ENCODE measurements at places on chromosomes 5 and 9.

GRCh38 chr9:111836311-111836710 lies 41.6 kb upstream of the SHOC1 start:
- DNase-seq, result no peak

DNA sequence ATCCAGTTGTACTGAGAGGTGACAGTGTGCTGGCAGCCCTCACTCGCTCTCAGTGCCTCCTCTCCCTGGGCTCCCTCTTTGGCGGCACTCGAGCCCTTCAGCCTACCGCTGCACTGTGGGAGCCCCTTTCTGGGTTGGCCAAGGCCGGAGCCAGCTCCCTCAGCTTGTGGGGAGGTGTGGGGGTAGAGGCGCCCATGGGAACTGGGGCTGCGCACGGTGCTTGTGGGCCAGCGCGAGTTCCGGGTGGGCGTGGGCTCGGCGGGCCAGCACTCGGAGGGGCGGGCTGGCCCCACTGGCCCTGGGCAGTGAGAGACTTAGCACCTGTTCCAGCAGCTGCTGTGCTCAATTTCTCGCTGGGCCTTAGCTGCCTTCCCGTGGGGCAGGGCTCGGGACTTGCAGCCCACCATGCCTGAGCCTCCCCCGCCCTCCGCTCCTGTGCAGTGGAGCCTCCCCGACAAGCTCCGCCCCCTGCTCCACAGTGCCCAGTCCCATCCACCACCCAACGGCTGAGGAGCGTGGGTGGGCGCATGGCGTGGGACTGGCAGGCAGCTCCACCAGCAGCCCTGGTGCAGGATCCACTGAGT lies 342.2 kb upstream of the ZNF608 start:
- DNase-seq, result no peak

DNA sequence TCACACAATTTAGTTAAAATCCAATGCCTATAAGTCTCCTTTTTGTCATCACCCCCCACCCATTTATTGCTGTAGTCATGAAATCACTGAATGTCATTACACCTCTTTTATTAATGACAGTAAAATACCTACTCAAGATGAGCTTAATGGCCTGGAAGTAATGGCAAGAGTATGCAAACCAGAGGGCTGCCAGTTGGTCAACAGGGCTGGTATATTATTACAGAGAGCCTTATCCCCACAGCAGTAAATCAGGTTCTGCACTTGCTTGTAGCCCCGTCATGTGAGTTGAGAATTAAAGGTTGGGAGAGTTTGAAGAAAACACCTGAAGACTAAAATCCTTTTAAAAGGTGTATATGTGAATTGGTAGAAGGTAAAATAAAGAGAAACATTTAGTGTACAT lies 372.4 kb downstream of the MAT2B start:
- DNase-seq, result no peak

- DNase-seq, result no peak
These were observed 73.8 kb upstream of the IL12B start for GRCh38 chr5:159403906-159404681.

DNA sequence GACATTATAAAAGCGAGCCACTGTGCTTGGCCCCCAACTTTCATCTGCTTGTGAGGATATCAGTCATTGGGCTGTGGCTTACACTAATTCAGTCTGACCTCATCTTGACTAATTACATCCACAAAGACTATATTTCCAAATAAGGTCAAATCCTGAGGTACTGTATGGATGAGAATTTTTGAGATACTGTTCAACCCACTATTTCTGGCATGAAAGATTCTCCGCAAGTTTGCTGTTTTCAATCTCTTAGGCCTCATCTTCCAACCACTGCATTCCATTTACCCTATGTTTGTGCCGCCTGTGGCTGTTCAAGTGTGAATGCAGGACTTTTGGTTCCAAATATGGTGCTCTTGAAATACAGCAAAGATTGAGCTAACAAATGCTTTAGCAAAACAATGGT lies 400.9 kb upstream of the SGCD start:
- no peak for DNase-seq

DNA sequence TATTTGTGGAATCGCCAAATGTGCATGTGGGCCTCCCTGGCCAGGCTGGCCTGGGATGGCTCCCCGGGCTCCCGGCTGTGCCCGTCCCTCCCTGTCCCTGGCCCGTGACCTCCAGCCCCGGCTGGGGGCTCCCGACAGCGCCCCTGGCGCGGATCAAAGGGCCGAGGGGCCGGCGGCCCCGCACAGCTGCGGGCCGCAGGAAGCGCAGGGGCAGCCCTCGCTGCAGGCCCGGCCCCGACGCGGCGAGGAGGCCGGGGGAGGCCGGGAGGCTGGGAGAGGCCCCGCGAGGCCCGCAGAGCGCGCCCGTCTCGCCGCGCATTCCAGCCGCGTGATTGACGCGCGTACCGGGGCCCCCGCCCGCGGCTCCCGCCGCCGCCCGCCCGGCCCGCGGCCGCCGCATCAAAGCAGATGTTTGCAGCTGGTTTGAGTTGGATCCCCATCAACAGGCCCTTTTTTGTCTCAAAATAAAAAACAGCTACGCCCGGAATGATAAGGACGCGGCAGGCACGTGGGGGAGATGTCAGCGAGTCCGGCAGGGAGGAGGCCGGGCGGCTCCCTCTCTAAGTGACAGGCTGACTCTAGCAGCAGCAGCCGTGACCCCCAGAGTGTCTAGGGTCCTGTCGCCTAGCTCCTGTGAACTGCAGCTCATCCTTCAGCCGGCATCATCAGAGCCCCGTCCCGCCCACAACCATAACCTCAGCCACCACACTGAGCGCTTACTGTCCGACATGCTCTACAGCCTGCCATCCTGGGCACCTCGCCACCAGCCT lies 69.4 kb downstream of the LMX1B start:
- no peak for DNase-seq

GRCh38 chr9:91416096-91416712 lies 7.4 kb downstream of the NFIL3 start:
- DNase-seq, result no peak

GRCh38 chr9:120413121-120414048 lies 166.6 kb downstream of the CDK5RAP2 start:
- no peak for DNase-seq

GRCh38 chr5:43171926-43172325 lies 20.1 kb upstream of the NIM1K start:
- DNase-seq, result no peak

GRCh38 chr9:81234924-81235610 lies 454.3 kb downstream of the TLE1 start:
- DNase-seq, result no peak

Measured in SIG-M5 (cell line).